Activated CD8-positive, alpha-beta memory T cell treated with anti-CD3 and anti-CD28 coated beads for 48 hours (primary cell): ENCODE measurements at places on chromosomes 2 and 18.

DNA sequence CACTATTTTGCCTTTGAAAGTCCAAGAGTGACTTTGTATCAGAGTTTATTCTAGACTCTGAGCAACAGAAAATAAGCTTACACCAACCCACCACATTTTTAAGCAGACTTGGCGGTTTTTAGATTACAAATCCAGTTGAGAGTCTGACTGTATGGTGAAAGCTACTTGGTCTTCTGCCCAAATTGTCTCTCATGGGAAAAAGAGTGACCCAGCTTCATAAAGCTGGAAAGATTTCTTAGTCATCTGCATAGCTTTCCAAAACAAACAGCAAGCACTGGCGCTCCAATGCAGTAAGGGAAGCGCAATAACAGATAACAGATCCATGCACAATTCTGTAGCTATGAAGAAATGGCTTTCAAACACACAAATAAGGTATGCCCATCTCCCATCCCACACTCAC, 7.1 kb downstream of the DSG1 start:
- DNase-seq: no peak

DNA sequence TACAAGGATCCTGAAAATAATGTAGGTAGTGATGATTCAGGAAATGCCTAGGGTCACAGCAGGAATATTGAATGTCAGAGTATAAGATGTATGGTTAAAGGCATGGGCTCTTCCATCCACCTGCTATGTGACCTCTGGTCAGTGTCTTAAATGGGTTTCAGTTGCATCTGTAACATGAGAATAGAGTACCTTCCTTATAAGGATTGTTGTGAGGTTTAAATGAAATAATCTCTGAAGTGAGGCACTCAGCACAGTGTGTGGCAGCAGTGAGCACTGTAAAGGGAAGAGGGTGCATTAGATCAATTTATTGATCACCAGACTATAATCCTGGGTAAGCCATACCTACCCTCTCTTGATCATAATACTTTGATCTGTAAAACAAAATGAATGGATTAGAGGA, 319.1 kb downstream of the SLC4A3 start:
- no peak for DNase-seq

DNA sequence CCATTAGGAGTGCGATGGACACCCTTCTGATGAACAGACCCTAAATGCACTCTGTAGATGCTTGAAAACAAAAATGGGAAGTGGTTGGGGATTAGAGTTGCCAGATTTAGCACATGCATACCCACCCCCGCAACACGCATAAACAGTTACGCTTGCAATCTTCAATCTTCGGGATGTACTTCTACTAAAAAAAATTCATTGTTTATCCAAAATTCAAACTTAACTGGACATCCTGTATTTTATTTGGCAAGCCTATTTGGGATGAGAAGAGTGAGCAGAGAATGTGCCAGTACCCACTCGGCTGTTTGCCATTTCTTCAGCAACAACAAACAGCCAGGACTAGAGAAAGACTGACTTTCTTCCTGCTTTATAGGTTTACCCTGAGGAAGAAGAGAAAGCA, 18.4 kb downstream of the KIAA2012 start:
- DNase-seq: no peak

DNA sequence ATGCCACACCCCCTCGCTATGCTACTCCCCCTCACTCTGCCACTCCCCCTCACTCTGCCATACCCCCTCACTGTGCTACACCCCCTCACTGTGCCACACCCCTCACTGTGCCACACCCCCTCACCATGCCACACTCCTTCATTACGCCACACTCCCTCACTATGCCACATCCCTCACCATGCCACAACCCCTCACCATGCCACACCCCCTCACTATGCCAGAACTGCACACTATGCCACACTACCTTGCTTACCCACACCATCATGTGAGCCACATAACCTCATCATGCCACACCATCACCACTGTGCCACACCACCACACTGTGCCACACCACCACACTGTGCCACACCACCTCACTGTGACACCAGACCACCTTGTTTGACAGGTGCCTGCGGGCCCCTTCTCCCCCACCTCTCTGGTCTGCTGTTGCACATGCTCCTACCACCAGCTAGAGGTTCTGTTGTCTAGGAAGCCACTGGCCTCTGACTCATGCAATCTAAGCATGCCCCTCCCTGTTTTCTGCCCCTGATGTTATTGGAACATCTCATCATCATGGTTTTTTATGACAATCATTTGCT, 22.0 kb downstream of the MARCHF4 start:
- no peak for DNase-seq

DNA sequence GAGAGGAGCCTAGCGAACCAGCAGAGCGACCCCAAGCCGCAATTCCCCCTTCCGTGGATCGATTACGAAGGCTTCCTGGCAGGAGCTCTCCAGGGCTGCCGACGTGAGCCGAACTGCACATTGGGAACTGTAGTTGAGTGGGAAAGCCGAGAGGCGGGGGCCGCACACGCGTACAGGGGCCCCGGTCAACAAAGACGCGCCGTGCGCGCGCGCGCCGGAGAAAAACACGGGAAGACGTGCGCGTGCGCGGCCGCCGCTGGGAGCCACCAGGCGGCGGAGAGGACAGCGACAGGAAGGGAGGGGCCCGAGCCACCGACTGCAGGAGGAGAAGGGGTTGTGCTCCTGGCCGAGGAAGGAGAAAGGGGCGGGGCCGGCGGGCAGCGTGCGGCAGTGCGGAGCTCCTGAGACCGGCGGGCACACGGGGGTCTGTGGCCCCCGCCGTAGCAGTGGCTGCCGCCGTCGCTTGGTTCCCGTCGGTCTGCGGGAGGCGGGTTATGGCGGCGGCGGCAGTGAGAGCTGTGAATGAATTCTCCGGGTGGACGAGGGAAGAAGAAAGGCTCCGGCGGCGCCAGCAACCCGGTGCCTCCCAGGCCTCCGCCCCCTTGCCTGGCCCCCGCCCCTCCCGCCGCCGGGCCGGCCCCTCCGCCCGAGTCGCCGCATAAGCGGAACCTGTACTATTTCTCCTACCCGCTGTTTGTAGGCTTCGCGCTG, at the start of gene SPAST:
Gene SPAST (plus strand): TSS at position 247 of the 711 bp plus-strand sequence. CDS start 276 bp downstream, at position 523.
- peak; percentile 84 for DNase-seq

DNA sequence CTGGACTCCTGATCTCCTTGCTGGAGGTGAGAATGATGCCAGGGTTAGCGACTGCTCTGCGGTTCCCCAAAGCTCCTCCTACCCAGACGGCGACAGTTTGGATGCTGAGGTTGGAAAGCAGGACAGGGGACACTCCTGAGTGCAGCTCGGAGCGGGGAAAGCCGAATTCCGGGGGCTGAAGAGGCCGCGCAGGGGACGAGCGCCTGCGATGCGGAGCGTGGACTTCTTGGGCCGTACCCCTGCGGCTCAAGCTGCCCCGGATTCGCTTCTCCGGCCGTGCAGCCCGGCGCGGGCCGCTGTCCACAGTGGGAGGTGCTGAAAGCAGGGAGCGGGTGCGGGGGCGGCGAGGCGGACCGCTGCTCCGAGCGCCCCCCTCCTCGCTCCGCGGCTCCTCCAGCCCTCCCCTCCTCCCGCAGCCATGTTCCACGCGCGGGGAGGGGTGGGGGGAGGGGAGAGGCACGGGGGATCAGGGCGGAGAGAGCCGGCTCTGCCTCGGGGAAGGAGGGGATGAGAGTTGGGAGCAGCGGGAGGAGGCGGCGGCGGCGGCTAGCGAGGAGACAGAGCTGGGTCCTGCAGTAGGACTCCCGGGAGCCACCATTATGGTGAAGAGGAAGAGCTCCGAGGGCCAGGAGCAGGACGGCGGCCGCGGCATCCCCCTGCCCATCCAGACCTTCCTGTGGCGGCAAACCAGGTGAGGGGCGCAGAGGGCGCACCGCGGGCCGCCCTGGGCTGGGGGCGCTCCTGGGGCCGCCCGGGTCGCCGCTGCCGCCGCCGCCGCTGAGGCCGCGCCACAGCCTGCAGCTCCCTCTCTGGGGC, at the start of gene UNC80:
Gene UNC80 (plus strand): TSS at position 359 of the 816 bp plus-strand sequence. CDS start 241 bp downstream, at position 600.
- DNase-seq: no peak

DNA sequence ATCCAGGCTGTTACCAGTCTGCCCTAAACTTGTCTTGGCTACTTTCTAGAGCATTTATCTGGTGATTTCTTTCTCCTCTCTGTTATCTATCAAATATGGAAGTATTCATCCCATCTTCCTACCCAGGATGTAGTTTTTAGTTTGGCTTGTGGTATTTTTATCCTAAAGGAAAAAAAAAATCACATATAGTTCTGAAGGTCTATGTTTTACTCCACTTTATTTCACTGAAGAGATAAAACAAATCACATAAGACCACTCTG, 62.2 kb downstream of the PXDN start:
- DNase-seq: no peak

- no peak for DNase-seq
Measured at GRCh38 chr18:23177433-23178072, 42.3 kb downstream of the CABLES1 start.

DNA sequence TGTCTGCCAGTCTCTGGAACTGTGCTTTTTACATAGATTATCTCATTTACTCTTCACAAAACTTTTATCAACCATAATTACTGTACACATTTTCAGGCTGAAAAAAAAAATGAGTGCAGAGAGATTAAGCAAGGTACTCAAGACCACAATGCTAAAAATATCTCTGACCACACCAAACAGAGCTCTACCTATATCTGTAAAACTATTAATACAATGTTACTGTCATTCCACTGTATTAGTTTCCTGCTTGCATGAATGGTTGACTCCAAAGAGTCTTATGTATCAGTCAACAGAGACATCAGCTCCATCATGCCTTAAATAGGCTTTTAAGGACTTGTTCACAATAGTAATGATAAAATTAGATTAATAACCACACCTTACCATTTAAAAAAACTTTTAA, 134.7 kb upstream of the CCDC150 start:
- no peak for DNase-seq

DNA sequence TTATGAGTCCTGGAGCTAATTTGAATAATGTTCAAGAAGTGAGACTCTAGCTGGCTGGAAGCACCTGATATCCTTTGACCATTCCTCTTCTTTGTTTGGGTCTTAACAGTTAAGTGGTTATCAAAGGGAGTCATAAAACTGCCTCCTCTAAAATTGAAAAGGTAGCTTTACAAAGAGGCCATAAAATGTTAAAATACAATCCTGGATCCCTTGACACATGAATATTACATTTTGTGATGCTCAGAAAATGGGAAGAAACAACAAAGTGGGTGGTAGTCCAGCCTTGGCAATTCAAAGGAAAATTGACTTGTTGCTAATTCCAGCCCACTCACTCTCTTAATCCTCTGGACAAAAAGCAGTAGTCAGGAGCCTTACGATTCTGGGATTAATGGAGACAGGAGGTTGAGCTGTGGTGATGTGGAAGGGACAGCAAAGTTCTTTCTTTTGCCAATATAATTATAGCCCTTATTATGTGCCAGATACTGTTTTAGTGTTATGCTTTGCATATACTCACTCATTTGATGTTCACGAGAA, 339.2 kb downstream of the PDE11A start:
- no peak for DNase-seq

GRCh38 chr2:5544205-5544786, 147.9 kb upstream of the SOX11 start:
- no peak for DNase-seq
